ENCODE measurements at places on chromosomes 4 and X.

DNA sequence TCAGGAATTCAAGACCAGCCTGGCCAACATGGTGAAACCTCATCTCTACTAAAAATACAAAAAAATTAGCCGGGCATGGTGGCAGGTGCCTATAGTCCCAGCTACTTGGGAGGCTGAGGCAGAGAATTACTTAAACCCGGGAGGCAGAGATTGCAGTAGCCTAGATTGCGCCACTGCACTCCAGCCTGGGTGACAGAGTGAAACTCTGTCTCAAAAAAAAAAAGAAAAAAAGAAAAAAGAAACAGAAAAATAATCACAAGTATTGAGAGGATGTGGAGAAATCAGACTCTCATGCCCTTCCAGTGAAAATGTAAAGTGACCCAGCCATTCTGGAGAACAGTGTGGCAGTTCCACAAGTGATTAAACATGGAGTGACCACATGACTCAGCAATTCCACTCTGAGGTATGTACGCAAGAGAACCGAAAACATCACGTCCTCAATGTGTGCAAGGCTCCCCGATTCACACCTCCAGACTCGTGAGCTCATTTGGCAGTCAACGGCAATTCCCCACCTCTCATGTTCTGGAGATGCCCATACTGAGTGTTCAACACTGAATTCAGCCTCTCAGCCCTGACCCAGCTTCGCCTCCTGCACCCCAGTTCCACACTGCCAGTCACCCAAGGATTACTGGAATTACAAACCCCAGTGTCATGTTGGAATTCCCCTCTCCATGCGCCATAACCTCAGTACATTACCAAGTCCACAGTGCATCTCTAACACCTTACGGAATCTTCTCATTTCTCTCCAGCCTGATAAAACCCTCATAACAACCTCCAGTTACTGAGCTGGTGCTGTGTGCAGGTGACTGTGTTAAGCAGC, 21.1 kb downstream of the ACOX3 start:
- DNase-seq, result no peak

DNA sequence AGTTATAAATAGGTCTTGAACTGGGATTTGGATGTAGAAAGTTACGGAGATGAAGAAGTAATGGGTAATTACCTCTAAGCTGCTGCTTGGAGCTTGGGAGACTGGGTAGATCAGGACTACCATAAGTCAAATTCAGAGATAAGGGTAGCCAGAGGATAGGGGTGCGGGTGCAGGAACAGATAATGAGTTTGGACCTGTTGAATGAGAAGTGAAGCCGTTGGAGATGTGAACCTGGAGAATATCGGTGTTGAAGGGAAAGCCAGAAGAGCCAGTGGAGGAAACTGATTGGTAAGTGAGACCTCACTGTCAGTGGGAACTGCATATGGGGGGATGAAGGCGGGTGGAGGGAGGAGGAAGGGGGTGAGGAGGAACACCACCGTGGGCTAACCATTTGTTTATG, 618 bp upstream of the FOXO4 start:
- DNase-seq, result no peak

GRCh38 chrX:153885208-153885787, 675 bp downstream of the L1CAM start:
- DNase-seq, result no peak

- DNase-seq, result no peak
These were observed 423.9 kb upstream of the PITX2 start for GRCh38 chr4:111046811-111047210.

- DNase-seq, result no peak
These were observed 664.0 kb upstream of the IGFBP7 start for GRCh38 chr4:57774171-57774570.

DNA sequence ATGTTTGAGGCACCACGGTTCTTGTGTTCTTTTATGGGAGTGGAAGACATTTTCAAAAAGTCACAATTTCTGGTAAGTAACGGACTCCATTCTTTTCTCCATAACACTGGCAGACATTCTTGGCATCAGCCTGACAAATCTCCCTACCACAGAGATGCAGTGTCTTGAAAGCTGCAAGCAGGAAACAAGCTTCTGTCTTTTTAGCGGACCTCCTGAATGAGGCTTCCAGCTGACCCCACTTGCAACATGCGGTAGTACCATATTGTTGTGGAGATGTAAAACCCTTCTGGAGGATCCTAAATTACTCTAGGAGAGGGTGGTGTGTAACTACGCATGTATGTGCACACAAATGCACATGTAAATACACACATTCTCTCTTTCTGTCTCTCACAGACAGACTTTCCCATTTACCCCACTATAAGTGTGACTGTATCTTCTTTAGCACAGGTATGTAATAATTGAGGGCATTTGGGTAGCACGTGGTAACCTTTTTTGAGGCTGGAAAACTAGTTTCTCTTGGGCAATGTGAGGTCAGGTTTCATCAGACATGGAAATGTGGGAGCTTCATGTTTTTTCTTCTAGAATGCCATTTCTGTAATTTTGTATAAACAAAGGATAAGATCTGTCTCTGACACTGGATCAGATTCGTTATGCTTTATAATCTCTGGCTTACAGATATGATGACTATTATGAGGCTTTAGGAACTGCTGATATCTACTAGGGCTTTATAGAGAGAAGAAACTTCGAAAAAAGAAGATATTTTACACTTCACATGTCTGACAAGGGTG, 130.1 kb downstream of the MGST2 start:
- DNase-seq, result no peak

DNA sequence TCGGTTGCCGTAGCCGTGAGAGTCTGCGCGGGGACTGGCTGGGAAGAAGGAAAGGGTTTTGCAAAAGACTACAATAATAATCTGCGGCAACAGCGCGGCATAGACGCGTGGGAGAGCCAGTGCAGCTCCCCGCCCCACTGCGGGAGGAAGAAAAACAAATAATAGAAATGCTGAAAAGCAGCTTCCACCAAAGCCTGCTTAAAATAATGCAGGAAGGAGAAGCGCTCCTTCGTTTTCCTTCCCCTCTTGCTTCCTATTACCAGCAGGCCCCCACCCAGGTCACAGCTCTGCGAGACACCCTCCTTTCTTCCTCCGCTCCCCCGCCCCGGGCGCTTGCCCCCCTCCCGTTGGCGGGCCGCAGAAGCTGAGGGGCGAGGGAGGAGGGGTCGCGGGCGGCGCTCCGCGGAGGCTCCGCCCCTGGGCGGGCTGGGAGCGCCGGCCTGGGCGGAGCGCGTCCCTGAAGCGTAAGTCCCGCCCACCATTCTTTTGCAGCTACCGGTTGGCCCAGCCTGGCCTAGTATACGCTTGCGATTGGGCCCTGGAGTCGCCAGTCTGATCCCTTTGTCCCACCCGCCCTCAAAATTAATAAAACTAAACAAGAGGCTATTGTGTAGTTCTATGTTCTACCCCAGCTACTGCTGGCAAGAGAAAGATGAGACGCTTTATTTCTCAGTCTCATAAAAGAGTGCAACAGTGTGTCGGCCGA, 636 bp upstream of the AMOT start:
- peak; percentile 26 for DNase-seq

- no peak for DNase-seq
These were observed 8.8 kb upstream of the ADH1C start for GRCh38 chr4:99361268-99361898.

- DNase-seq, result no peak
These were observed 210.8 kb upstream of the TEX13C start for GRCh38 chrX:125108921-125109320.

DNA sequence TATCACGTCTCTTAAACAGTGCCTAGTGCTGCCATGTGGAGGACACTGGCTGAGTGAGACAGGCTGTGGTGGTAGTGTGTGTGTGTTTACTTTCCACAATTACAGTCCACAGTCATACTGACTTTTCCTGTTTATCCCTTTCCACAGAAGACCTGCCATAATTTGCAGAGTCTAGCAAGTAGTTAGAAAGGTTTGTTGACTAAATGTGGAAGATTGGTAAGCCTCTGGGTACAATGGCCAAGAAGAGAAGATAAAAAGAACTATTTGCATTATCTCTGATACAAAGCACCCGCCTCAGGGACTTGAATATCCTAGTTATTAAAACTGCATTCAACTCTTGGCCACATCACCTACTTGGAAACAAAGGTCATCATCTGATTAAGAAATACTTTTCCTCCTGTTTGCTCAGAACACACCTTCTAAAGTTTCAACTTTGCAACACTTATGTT, 89.1 kb downstream of the FAM13A start:
- DNase-seq, result no peak

DNA sequence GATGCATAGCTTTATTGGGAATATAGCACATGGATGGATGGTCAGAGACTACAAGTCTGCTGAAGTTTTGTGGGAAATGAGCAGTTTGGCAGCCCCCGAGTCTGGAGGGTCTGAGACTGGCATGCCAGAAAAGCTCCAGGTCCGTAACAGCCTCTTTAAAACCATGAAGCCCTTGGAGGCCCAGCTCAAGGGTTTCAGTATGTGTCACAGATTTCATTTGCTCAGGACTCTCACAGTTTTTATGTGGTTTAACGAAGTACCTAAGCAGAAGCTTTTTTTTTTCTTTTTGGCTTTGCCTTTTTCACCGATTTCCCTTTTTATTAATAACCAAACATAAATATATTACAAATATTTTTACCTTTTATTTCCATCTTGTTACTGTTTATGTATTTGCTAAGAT, 30.6 kb upstream of the TMEM184C start:
- no peak for DNase-seq

- DNase-seq, result no peak
These were observed 360.2 kb downstream of the ZIC3 start for GRCh38 chrX:137926090-137926489.

DNA sequence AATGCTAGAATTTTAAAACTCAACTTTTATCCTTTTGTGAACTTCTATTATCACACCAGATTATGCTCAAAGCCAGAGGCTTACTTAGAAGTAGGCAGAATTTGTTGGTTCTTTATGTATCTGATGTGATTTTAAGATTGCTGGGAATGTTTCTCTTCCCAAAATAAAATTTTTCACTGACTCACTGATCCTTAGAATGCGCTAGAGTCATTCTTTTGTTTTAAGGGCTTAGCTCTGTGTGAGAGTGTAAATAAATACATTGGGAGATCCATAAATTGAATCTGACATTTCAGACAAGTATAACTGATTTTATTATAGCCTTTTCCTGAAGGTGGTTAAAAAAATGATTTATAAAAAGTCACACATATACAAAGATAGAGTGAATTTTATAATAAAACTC, 101.3 kb downstream of the LARP1B start:
- no peak for DNase-seq

DNA sequence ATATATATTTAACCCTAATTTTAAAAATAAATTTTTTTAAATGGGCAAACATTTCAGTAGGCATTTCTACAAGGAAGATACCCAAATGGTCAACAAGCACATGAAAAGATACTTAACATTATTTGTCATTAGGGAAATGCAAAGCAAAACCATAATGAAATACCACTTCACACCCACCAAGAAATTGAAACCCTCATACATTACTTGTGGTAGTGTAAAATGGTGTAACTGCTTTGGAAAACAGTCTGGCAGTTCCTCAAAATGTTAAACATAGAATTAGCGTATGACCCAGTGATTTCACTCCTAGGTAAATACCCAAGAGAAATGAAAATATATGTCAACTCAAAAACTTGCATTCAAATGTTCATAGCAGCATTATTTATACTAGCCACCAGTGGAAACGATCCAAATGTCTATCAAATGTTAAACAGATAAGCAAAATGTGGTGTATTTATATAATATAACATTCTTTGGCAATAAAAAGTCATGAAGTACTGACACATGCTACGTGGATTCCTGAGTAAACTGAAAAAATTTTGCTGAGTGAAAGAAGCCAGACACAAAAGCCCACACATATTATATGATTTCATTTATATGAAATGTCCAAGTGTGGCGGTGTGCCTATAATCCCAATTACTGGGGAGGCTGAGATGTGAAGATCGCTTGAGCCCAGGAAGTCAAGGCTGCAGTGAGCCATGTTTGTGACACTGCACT, 16.6 kb downstream of the TRIM2 start:
- no peak for DNase-seq

DNA sequence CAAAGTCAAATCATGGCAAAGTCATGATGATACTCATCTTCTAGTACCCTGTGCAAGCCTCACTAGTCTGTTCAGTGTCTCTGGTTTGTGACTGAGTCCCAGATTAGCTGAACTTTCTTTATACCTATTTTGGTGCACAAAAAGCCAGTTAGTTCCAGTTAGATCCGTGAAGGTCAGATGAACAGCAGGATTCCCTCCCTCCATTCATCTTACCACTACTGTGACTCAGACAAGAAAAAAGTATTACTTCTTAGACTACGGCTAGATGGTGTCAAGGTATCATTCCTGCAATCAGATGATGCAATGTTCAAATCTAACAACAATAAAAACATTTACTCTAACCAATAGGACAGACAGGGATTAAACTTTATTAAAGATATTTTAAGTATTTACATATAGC, 30.4 kb downstream of the ARHGEF6 start:
- no peak for DNase-seq

- no peak for DNase-seq
These were observed 43.8 kb downstream of the RGS12 start for GRCh38 chr4:3336382-3337356.

- no peak for DNase-seq
These were observed 51.3 kb upstream of the ATXN3L start for GRCh38 chrX:13371186-13371585.

- no peak for DNase-seq
These were observed 196.4 kb upstream of the RADX start for GRCh38 chrX:106415276-106415895.

GRCh38 chr4:13097971-13098370, 386.2 kb downstream of the RAB28 start:
- DNase-seq, result no peak

GRCh38 chr4:87895964-87896621, 63.3 kb downstream of the MEPE start:
- DNase-seq, result no peak

GRCh38 chrX:12804655-12805054, 13.4 kb downstream of the PRPS2 start:
- no peak for DNase-seq

GRCh38 chrX:132842460-132843238, 115.8 kb downstream of the HS6ST2 start:
- no peak for DNase-seq

- no peak for DNase-seq
These were observed 282.5 kb downstream of the ZIC3 start for GRCh38 chrX:137848266-137848905.

GRCh38 chrX:44946771-44947170, 73.8 kb downstream of the KDM6A start:
- no peak for DNase-seq

- DNase-seq, result no peak
These were observed 15.2 kb upstream of the GPC3 start for GRCh38 chrX:134000260-134001245.
